ENCODE measurements at places on chromosomes 7 and 10.
A peak's percentile ranks its signal among the peaks of the same experiment; 100 is the strongest.

- no peak for DNase-seq
These were observed 10.6 kb downstream of the ZMIZ2 start for GRCh38 chr7:44759246-44759645.

GRCh38 chr7:72176875-72177274 lies 235.3 kb downstream of the CALN1 start:
- DNase-seq: no peak

GRCh38 chr10:103555325-103555649 lies 61.8 kb downstream of the NEURL1 start:
- no peak for DNase-seq

DNA sequence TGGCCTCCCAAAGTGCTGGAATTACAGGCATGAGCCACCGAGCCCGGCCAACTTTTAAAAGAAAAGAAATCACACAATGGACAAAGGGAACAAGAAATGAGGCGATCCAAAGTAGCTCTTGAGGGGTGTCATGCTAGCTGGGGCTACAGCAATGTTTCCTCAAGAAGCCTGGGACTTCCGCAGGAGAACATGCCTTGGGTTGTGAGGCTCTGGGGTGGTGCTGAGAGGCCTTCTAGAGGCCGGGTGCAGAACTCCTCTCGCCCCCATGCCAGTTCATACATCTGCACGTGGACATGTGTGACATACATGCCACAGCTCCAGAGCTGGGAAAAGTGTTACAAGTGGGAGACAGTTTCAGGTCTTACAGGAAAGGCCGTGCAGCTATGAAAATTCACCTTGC lies 238.2 kb downstream of the SKAP2 start:
- no peak for DNase-seq

- DNase-seq: no peak
These were observed 92.2 kb downstream of the C10orf105 start for GRCh38 chr10:71627230-71627939.

DNA sequence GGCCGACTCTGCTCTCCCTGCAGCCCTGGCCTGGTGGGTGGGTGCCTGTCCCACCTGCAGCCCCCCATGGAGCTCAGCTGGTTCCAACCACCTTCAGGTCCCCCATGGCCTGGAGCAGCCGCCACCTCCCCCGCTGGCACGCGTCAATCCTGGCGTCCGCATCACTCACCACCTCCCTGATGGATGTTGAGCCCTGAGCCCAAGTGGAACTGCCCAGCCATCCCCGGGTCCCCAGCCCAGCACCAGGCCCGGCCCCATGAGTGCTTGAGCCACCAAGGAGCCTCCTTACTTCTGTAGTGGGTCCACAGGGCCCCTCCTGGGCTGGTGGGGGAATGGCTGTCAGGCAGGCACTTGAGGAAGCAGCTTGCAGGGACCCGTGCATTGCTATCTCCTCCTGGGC lies 14.6 kb downstream of the AGAP3 start:
- no peak for DNase-seq

DNA sequence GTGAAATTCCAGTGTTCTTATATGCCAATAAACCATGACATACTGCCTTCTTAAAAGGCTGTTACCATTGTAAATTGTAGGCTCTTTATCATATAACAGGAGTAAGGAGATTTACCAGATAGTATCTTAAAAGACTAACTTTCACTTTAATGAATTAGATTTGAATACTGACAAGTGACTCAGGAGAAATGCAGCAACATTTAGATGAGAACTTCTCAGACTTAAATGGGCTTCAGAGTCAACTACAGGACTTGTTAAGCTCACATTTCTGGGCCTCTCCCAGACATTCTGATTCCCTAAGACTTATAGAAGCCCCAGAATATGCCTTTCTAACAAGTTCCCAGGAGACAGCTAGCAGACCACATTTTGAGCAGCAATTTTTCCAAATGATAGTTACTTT lies 466.3 kb downstream of the ARL4A start:
- DNase-seq: no peak

GRCh38 chr10:84825330-84825729 lies 496.9 kb downstream of the CCSER2 start:
- DNase-seq: no peak

DNA sequence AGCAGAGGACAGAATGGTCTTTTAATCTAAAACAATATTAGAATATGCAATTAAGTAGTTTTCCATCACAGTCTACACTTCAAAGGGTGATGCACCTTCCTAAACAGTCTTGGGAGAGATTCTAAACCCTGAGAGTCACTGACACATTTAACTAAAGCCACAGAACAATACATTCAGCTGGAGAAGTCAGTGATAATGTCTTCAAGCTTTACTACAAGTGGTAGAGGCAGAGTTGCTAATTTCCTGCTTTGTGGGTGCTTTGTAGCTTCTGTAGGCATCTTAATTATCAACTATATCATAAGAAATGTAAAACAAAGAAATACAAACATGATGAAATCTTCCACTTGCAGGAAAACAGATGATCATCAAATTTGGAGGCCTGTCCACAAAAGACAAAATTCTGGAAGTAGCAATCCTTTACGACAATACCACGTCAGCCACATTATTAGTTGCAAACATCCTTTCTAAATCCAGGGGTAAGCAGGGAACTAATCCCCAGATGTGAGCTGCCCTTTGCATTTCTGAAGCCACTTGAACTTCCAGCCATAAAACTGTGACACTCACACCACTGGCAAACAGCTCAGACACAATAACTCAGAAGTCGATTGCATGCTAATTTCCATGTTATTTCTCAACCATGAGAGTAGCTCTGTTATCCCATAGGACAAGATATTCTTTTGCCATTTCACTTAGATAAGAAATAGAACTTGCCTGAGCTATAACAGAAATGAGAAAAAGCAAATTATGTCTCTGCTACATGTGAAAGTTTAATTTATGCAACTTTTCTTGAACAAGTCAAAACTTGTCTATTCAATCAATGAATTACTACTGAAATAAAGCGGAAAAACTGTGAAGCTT lies 212.2 kb downstream of the FAM107B start:
- no peak for DNase-seq

DNA sequence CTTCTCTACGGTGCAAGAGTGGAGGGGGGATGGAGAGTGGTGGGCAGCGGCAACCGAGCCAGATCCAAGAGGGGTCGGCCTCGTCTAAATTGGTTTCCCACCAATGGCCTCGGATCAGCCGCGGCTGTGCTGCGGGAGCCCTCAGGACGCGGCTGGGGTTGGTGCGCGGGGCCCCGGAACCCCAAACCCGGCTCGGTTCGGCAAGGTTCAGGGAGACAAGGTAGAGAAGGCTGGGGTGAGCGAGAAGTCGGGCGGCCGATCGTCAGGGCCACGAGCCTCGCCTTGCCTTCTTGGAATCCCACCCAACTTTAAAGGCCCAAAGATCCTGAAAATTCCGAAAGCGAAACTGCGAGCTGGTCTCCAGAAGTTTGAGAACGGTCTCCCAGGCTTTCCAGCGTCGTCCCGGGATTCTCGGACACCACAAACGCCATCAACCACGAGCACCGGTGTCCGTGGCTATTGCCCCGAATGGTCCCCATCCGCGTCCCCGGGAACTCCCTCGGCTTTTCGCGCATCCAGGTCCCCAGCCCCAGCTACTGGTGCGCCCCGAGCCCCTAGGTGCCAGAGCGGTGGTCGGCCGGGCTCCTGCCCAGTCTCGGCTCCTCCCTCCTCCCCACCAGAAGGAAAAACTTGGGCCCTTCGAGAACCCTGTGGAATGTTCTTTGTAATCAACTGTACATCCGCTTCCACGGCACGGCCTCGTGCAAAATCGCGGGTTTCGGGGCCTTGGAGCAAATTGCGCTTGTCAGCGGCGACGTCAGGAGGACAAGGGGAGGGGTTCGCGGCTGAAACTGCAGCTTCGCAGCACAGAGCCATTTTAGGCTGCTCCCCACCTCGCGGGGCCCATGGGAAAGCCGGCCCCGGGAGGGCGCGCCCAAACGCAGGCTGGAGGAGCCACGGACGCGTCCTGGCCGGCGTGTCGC lies 3.2 kb downstream of the SFMBT2 start:
- no peak for DNase-seq

DNA sequence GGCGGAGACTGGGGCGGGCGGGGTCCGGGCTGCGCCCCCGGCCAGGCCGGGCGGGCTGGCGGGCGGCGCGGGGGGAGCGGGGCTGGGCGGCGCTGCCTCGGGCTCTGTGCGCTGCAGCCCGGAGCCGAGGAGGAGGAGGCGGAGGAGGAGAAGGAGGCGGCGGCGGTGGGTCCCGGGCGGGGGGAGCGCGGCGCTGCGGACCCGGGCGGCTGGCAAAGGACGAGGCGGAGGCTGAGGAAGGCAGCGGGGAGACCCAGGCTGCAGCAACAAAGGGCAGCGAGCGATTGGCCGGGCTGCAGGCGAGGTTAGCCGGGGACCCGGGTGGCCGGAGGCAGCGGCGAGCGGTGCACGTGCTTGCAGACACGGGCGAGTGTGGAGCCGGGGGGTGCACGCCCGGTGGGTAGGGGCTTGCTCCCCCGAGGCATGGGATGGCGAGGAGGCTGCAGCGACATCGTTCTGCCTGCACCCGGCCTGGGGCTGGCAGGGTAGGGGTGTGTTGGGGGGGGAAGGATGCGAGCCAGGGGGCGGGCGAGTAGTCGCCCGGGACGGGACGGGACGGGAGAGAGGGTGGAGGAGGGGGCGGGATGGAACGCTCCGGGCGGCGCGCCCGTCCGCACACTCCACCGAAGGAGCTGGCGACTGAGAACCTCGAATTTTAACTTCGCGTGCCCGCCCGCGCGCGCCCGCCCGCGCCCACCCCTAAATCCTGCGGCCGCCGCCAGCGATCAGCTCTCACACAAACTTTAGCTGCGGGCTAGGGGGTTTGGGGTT lies 844 bp upstream of the KAT6B start:
- DNase-seq: peak; percentile 25

DNA sequence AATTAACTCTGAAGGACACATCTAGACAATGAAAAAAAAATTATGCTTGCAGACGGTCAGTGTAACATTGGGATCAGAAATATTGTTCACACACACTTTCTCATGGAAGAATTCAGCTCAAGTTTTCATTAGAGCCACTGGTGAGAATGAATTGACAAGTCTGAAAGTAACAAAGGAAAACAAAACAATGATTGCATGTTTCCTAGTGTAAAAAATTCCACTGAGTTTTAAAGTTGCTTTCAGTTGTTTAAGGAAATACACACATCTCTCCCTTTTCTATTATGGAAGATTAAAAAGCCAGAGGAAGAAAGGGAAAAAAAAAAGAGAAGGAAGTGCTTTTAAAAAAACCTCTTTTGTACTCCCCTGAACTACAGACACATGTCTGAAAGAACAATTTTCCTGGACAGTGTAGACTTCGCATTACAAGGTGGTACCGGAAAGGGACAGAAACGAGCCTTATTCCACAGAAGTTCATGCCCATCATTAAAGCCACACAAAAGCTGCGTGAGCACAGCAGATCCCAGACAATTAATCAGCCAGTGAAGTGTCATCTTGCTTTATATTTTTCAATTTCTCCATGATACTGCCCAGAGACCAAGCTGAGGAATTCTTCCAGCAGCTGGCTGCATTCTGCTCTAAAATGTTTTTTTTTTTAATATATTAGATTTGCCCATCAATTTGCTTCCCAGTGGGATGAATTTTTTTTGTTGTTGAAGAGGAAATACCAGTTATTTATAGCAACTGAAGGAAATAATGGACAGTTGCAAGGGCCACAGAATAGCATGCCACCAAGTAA lies 294.8 kb downstream of the DOCK4 start:
- no peak for DNase-seq

- peak; percentile 19 for DNase-seq
These were observed 28.9 kb downstream of the LRRC27 start for GRCh38 chr10:132360766-132361447.

DNA sequence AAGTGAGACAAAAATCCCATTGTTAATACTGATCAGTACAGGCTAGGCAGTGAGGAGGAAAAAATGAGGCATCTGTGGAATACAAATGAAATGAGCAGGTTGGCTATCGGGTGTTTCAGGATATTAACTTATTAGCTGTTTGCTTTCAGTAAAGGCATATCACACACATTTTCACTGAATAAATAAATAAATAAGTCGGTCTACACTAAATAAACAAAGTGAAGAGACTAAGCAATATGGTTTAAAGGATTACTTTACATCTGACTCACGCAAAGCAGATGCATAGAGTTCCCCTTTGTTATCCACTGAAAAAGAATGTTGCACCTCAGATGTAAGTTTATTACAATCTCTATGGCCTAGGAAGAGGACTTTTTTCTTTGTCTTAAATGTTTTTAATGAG lies 6.3 kb upstream of the SEMA3A start:
- no peak for DNase-seq

GRCh38 chr10:116880716-116881482 lies 31.6 kb downstream of the ENO4 start:
- no peak for DNase-seq

DNA sequence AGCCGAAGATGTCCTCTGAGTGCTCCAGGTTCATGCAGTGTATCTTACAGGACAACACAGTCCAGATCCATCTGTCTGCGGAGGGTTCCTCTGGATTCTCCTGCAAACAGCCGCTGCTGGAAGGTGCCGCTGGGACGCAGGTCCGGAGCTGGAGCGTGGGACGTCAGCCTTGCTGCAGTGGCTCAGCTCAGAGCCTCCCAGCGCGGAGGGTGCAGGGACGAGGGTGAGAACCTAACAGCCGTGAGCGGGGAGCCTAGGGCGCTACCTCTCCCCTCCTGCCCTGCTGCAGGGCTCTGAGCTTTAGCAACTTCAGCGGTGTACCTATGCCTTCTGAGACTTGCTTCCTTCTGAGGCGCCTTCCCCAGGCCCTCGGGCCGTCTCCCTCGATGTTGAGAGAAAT lies 137.6 kb upstream of the TMEM72 start:
- no peak for DNase-seq

DNA sequence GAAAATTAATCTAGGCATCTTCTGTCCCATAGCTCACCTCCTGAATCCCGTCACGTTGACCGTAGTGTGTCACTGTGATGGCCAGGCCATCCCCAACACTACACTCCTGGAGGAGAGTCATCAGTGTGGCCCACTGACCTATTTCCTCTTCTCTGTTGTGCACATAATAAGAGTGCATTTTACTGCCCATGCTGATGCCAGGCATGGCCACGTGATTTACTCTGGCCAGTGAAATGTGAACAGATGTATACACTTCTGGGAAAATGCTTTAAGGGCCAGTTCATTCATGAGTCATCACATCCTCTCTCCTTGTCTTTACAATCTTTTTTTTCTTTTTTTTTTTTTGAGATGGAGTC lies 101.9 kb upstream of the PIP4K2A start:
- DNase-seq: no peak

DNA sequence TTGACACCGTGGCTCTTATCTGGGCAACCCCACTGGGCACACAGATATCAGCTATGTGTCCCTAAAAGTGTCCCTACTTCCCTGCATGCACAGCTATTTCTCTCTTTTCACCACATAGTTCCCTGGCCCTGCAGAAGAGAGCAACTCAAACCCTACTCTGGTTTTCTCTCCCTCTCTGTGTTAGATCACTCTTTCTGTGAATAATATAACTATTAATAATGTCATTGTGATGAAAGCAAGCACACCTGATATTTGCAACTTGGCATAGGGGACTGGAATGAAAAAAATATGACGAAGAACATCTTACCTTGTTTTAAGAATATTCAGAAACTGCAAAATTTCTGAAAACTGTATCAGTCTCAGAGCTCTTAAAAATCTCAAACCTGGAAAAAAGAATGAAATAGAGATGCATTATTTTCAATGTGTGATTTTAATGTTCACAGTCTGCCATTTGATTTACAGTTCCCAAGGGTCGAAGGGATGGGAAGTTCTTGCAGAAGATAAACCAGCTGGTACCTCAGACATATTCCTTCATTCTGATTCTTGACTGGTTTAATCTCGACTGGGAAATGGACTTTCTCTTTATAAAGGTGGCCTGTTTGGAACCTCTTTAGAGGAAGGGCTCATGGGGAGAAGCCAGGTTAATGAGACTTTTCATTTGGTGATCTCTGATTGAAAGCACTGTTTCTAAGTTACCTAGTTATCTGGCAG lies 516.8 kb downstream of the KCNMA1 start:
- DNase-seq: no peak
